ENCODE measurements at places on chromosomes 3 and 15.

DNA sequence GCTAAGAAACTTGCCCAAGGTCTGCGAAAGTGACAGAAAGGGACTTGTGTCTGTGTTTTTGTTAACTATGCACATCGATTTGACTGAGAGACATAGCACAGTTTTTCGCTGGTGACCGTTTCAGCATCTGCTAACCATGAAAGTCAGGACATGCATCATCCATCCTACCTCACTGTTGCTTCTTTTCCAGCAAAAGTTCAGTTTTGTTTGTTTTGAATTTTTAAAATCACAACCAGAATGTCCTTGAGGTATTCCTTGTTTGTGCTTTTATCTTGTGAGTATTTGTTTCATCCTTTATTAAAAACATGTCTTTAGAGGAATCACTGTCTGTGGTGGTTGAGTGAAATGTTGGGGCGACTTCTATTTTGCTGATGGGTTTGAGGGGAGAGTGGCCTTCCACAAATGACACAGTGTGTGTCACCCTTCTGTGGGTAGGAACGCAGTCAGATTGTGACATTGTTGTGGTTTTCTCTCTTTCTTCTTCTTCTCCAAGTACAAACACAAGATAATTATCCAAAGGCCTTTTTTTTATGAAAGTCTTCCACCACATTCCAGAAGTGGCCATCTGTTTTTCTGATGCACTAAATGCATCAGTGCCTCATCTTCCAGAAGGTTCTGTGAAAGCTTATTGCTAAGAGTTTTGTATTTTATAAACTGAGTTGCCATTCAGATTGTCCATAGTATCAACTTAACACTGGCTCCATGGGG, 214.4 kb upstream of the NR2E3 start:
- DNase-seq, result peak; percentile 32

DNA sequence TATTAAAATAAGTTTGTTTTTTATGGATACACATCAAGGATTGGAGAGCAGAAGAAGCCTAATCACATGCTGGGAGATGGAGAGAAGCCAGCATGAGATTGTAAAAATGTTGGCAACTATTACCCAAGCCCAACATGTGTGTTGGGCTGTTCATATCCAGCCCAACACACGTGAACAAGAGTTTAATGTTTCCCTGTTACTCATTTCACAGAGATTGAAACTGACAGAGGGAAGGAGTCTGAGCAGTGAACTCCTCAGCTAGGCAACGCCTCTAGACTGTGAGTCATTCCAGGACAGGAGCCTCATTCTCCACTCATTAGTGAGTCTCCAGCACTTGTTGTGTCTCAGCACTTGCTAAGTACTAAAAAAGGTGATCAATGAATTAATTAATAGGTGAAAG, 43.2 kb upstream of the CMSS1 start:
- peak; percentile 90 for DNase-seq

DNA sequence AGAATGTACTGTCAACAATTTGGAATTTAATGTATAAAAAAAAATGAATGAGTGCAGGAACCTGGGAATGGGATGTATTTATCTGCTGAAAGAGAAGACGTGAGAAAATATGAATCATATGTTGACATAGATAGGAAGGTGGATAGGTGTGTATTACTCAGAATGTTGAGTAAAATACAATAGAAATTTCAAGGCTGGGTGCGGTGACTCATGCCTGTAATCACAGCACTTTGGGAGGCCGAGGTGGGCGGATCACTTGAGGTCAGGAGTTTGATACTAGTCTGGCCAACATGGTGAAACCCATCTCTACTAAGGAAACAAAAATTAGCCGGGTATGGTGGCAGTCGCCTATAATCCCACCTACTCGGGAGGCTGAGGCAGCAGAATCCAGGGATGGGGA, 202.8 kb downstream of the CADM2 start:
- DNase-seq, result no peak

- no peak for DNase-seq
These were observed 45.7 kb upstream of the MYZAP start for GRCh38 chr15:57545995-57546394.

- peak; percentile 21 for DNase-seq
These were observed 65.7 kb downstream of the CDIN1 start for GRCh38 chr15:36645106-36645505.

DNA sequence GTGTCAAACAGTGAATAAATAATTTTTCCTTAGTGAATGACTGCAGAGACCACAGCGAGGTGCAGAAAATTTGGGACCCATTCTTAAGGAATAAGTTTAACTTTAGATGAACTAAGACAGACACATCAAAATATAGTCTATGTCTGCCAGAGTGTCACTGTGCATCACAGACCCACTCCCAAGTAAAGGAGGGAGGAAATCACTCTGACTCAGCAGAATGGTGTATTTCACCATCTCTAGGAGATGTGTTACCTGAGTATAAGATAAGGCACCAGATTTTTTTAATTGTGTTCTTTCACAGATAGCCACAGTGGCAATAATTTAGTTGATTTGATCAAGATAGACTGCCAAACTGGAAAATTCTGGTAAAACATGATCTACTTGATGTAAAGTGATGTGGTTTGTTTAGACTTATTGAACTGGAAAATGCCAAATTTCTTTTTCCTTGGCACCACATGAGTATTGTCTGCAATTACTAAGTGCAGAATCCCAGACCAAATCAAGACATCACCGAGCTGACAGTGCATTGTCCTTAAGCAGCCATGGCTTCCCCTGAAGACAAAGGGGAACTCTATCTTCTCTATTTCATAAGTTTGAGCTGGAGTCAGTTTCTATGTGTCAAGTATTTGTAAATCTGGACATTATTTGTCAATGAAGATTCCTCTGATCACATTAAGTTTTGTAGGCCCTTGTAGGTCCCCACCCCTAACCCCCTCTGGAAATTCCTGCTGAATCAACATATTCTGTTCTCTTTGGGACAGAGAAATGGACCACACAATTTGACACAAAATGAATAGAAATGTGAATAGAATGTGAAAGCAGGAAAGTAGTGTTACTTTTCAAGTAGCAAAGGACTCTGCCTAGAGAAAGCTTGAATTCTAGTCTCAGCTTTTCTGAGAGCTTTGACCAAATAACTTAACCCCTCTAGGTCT, 47.6 kb downstream of the TIPARP start:
- no peak for DNase-seq

- DNase-seq, result no peak
These were observed 10.7 kb upstream of the CSTA start for GRCh38 chr3:122314228-122314876.

DNA sequence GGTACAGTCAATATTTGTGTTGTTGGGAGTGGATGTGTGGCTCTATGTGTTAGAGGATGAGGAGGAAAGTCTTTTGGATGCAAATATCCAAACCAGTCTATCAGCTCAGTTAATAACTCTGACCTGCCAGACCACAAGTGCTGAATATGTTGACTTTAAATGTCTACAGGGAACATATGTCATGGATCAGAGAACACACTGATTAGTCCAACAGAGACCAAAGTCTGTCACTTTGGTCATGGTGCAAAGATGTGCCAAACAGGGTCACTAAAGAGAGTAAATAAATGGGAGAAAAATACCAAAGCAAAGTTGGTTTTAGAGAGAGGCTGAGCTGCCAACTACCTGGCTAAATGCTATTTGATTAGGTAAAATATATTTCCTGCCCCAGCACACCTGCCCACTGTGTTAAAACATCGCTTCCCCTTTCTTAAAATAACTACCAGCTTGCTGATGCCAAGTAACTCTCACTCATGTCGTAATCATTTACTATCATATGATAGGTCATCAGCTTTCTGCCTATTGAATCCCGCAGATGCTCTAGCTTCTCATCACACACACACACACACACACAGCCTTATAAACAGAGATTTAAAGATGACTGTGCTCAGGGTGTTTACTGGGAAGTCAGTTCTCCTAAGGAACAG, 173.3 kb downstream of the PDZRN3 start:
- DNase-seq, result peak; percentile 47

DNA sequence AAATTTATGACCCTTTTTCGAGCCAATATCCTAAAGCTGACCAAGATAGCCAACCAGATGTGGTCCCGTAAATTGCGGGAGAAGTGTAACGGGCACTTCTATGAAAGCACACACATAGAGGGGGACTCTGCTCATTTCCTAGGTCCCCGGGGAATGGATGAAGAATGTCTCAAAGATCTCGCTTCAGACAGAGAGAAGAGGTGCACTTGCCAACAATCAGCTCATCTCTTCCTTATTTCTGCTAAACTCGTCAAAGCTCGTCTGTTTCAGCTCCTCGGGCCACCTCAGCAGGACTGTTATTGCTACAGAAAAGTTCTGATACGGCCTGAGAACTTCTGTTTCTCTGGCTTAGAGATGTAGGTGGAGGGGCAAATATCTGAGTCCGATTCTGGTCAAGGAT, 71.8 kb downstream of the TM2D3 start:
- no peak for DNase-seq

DNA sequence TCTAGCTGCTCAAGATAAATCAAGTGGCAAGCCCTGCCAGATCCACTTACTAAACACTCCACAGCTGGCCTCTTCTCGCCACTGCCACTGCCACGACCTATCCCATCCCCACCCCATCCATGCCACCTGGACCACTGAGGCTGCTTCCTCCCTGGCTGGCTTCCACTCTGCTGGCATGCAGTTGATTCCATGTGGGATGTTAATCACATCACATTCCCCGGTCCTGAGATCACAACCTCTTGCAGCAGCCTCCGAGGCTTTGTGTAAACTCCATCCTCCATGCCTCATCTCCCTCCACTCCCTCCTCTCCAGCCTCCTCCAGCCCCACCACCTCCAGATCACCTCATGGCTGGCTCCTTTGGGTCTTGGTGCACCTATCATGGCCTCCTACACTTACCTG, 7.7 kb downstream of the NCKIPSD start:
- peak; percentile 51 for DNase-seq

DNA sequence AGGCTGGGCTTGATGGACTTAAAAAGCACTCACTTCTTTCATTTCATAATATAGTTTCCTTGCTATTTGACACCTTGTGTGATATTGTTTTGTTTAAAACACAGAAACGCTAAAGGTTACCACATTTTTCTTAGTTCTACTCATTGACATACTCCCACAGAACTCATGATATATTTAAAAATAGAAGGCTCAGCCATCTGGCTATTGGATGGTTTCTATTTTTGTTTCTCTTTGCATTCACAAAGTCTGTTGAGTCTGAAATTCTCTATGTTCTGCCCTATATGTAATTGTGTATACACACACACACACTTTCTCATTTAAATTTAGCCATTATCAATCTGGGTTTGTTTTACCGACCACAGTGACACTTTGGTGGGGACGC, 128.2 kb downstream of the SOX2 start:
- DNase-seq, result peak; percentile 26

- no peak for DNase-seq
These were observed 151.3 kb upstream of the SLITRK3 start for GRCh38 chr3:165347526-165347925.

DNA sequence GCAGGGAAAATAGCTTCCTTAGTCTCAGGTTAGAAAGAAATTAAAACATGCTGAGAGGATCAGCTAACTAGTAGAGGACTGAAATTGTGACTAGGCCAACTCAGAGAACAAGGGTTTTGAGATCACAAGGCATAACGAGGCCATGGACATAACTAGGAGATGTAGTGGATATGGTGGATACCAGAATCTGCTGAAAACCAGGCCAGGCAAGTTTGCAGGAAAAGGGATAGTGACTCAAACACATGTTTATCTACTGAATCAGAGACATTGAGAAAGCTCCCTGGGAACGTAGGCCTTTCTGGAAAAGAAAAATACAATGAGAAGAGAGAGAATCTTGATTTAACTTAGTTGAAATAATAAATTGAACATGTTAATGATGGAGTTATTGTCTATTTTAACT, 326.5 kb upstream of the GBE1 start:
- peak; percentile 91 for DNase-seq

- peak; percentile 40 for DNase-seq
These were observed 2.1 kb downstream of the SEC61A1 start for GRCh38 chr3:128054367-128054766.

- peak; percentile 62 for DNase-seq
These were observed 512 bp downstream of the LARP6 start for GRCh38 chr15:70853318-70853972.

DNA sequence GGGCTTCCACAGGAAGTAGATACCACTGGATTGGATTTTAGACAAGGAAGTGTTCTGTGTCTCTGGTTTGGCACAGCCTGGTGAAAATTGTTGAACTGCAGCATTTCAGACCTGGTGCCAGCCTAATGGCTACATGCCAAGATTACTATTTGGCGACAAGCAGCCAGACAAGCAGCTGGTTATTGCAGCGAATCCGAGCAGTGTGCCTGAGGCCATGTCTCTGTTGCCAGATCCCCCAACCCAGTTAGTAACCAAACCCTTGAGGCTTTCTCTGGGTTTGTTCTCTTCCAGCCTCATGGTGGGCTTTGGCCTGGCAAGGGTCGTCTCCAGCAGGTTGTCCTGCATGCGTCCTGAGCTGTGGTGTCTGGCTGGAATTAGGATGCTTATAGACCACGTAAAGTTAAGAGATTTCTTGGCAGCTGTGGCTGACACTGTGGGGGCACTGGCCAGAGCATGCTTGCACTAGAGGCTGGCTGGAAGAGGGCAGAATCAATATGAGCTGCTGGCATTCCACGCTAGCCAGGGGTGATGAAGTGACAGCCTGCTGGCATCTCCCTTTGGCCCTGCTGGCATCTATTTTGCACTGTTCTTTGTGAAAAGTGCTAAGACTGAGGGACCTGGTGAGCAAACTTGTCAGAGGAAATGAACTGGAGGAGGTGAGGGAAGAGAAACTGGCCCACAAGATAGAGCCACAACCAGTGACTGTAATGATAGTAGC, 172.6 kb downstream of the RBMS3 start:
- no peak for DNase-seq

DNA sequence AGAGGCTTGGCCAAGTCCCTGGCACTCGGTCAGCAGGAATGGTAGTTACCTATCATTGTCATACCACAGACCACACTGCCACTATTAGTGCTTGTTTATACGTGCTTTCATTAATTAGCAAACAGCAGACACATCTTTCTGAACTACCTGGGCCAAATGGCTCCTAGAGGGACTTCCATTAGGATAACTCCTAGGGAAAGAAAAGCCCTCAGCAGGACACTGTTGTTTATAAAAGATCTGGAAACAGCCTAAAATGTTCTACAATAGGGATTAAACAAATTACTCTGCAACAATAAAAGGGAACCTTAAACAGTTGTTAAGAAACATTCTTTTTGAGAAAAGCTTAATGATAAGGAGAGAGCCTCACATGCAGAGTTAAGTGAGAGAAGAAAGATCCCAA, 38.5 kb downstream of the ARHGEF3 start:
- no peak for DNase-seq

DNA sequence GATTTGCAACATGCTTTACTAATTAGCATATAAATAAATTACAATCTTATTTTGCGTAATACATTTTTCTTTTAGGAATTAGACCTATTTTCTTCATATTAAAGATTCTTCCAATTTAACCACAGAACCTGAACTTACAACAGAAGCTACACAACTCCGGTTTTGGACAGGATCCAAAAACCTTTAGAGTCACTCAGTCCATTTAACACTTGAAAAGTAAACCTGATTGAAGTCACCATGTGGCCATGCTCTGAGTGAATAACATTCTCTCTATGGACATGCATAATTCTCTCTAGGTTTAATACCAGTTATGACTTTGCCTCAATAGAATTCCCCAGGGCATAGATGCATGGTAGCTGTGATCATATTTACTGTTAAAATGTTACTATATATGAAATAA, 751.0 kb downstream of the VGLL3 start:
- DNase-seq, result no peak

GRCh38 chr15:100484443-100484842, 44.3 kb downstream of the CERS3 start:
- no peak for DNase-seq
